ENCODE measurements at places on chromosomes 5 and 9. TPM values are rescaled to one million over a fixed set of nuclear protein-coding genes. Genes with fewer than 3 reads are reported as not detected.

The SHOC1 gene
- not detected for total RNA-seq

- H3K27ac ChIP-seq, result no peak overlapping the region
- no peaks in the 10 kb centered on the region for H3K4me1 ChIP-seq
- no peak overlapping the region for H3K4me3 ChIP-seq
- H3K36me3 ChIP-seq, result no peaks in the 10 kb centered on the region
- H3K27me3 ChIP-seq, result peaks cover 23% of the 10 kb centered on the region
Measured at GRCh38 chr5:61969347-61969746, 336.7 kb upstream of the KIF2A start.

GRCh38 chr9:107584944-107585343, 95.4 kb upstream of the KLF4 start:
- H3K27me3 ChIP-seq, result peaks cover 15% of the 10 kb centered on the region
- no peak for DNase-seq
- no peaks in the 10 kb centered on the region for H3K36me3 ChIP-seq
- no peak overlapping the region for H3K4me3 ChIP-seq

DNA sequence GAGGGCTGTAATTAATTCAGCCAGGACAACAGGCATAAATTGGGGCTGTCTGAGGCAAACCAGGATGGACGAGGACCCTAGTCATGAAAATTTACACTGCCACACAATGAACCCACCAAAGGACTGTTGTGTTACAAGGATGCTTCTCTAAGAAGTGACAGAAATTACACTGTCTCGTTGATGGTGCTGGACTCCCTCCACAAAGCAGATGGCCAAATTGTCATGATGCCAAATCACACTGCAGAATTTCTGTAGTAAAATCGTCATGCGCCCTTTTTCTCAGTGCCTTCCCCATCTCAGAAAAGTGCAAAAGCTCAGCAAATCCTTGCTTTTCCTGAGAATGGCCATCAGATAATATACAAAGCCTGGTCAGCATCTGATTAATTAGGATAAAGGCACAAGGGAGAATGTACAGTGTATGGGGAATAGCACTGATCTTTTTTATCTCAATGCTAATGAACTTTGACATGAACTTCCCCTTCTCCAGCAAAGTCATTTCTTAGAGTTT, 545.8 kb downstream of the CSNK1G3 start:
- no peaks in the 10 kb centered on the region for H3K36me3 ChIP-seq
- DNase-seq, result no peak
- peak overlapping the region; percentile 26 for H3K4me3 ChIP-seq
- peaks cover 15% of the 10 kb centered on the region for H3K27me3 ChIP-seq

GRCh38 chr5:52748590-52748989, 39.1 kb upstream of the ITGA1 start:
- H3K27me3 ChIP-seq, result peaks cover 3% of the 10 kb centered on the region
- no peak for DNase-seq
- no peak overlapping the region for H3K27ac ChIP-seq
- no peaks in the 10 kb centered on the region for H3K36me3 ChIP-seq
- peaks cover 4% of the 10 kb centered on the region for H3K4me1 ChIP-seq
- H3K4me3 ChIP-seq, result no peak overlapping the region

DNA sequence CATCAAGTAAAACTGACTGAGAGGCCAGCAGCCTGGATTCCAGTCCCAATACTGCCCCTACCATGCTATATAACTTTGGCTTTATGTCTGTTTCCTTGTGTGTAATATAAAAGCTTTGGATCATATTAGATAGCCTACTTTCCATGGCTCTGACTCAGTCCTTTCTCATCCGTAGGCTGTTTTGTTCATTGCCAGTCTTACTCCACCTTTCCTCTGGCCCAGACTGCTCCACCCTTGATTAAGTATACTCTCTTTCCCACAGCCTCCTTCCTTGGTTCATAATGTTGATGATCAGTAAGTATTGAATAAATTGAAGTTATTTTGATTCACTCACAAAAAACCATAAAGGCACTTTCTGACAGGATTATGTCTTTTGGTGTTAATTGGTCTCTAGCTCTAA, 1.5 kb upstream of the MRPS30 start:
- H3K27ac ChIP-seq, result no peak overlapping the region
- H3K4me3 ChIP-seq, result peak overlapping the region; percentile 47
- H3K4me1 ChIP-seq, result peaks cover 30% of the 10 kb centered on the region
- DNase-seq, result no peak
